ENCODE measurements at places on chromosomes 5 and 9. TPM values are rescaled to one million over a fixed set of nuclear protein-coding genes. Genes with fewer than 3 reads are reported as not detected.
A peak's percentile ranks its signal among the peaks of the same experiment; 100 is the strongest.

DNA sequence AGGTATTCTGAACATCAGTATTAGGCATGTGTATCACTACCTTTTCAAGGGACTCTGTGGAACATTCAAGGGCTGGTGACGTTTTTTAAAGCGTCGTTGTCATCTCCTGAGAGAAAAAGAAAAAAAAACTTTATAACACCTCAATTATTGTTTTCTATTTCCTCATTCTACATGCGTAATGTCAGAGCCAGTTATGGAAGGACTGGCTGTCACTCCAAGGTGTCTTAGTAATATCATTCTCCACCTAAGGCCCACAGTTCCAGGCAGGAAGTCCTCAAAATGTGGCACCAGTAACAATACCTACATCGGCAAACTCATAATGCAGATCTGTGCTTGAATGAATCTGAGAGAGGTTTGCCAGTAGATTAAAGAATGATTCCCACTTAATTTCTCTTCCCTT, 210.2 kb downstream of the SAXO1 start:
- DNase-seq = no peak

GRCh38 chr9:75039801-75040200, 11.7 kb upstream of the CARNMT1 start:
- DNase-seq = no peak

DNA sequence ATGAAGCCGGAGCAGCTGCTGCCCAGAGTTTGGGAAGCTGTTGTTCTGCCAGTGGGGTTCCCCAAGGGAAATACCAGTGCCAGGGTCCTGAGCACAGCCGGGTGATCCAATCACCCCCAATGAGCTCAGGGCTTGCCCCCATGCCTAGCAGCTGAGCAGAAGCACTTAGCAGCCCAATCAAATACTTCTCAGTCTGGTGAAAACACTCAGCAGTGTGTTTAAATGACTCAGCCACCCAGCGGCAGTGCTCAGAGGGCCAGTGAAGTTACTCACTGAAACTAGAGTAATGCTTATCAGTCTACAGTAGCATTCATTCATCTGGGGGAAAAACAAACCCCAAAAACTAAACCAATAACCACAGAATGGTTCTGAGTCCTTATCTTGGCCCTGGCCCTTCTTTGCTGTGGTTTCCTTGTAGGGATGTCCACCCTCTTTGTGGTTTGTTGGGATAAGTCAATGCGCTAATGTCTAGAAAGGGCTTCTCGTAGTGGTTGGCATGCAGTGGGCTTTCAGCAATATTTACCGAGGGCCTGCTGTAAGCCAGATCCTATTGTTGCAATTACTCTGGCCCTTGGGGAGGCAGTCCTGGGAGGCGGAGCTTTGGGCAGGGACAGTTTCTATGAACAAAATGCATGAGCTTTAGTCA, 43.1 kb downstream of the LHX2 start:
- DNase-seq = peak; percentile 99

Gene NUDT2
- polyA plus RNA-seq = 50.8 TPM

- DNase-seq = no peak
Measured at GRCh38 chr9:33289936-33290246, 425 bp upstream of the NFX1 start.

- no peak for DNase-seq
Measured at GRCh38 chr9:4519604-4520003, 29.3 kb downstream of the SLC1A1 start.

DNA sequence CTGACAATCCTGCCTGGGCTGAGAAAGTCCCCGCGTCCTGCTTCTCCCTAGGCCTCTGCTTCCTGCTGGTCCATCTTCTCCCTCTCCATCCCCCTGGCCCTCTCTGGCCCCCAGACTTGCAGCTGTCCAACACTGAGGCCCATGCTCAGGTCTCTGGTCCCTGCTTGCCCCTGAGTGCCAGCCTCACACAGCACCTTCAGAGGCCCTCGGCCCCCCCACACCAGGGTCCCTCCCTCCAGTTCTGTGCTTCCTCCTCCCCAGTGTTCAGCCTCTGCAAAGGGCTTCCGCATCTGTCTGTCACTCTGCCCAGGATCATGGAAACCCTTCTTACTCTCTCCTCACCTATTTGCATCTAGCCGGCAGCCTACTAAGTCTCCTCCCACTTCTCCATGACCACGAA, 62.4 kb upstream of the CTSL start:
- DNase-seq = no peak

- DNase-seq = peak; percentile 84
Measured at GRCh38 chr9:34430843-34431437, 27.4 kb downstream of the FAM219A start.

DNA sequence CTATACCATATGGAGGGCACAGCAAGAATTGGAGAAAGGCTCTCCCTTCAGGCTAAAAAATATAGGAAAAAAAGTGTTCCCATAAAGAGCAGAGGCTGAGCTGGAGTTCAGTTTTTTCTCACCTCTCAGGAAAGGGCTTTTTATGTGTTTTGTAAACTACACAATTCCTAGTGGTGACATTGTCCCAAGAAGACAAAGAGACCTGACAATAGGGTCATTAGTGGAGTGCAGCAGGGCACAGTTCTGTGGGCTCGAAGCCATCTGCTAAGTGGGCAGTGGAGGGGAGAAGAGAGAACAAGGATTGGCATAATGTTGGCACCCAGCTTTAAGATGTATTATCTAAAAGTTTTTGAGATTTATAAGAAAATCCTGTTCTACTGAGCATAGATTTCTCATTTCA, 162.5 kb downstream of the HCN1 start:
- no peak for DNase-seq

- DNase-seq = no peak
Measured at GRCh38 chr5:123617561-123617960, 105.6 kb downstream of the CSNK1G3 start.

Gene PAPPA
- polyA plus RNA-seq = 8.8 TPM

- peak; percentile 51 for DNase-seq
Measured at GRCh38 chr9:95138474-95138873, 179.0 kb downstream of the FANCC start.

DNA sequence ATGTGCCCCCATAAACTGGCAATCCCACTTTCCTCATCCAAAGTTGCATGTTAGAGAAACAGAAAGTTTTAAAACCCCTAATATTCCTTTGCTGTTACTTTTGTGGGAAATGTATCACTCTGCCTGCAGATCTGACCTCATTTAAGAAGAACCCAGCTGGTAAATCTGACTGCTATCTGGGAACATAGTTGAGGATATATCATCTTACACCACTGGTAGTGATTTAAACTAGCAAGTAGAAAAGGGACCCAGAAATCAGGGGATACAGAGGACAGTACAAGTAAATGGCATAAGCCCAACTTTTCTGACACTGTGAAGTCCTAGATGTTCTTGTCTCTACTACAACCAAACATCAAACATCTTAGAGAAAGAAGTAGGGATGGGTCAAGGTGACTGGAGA, 1060.5 kb upstream of the DMAC1 start:
- no peak for DNase-seq

Gene PCDHGA11
- 4.7 TPM for polyA plus RNA-seq

GRCh38 chr5:57887851-57888621, 405.4 kb upstream of the ACTBL2 start:
- DNase-seq = peak; percentile 77

DNA sequence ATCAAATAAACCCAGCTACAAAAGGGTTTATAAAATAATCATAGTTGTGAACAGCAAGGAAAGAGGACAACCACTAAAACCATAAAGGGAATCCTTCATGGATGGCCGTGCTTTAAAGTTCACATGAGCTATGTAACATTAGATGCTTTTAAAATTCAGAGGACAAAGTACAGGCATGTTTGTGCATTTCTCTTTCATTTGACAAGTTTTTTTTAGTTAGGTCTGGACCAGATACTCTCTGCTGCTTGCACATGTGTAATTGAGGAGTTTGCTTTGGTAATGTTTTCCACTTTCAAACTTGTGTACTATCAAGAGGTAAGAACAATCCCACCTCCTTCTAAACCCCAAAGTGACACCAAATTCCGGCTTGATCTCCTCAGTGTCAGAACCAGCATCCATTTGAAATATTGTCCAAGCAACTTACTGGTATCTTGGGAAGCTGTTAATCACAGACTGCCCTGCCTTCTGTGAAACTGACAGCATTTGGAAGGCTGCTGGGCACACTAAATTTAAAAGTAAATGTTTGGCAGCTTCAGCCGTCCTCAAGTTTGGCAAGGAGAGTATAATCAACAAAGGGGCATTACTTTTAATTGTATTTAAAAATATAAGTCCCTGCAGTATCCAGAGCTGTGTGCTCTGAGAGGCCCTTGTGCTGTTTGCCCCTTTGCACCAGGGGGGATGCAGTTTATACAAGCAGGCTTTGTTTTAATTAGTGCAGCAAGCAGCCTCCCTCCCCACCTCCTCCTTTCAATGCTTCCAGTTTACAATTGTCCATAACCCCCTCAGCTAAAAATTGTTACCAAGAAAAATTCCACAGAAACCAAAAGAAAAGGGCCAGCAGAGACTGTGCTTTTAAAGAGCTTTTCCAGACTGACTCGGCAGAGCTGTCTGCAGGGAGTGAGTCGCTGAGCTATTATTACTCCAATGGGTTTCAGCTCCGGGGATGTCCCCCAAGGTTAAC, 328.3 kb upstream of the MPDZ start:
- peak; percentile 40 for DNase-seq

DNA sequence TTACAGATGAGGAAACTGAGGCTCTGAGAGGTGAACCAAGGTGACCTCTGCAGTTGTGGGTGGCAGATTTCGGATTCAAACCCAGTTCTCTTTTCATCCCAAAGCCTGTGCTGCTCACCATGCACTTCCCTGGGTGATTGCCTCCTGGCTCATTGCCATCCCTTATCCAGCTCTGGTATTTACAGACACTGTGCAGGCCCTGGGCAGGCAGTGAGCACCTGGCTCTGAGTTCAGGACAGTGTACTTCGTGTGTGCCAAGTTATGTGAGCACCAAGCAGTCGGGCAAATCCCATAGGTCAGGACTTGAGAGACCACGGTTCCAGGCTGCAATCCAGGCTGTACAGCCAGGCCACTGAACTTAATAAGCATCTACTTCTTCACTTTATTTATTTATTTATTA, 1.4 kb downstream of the LRSAM1 start:
- peak; percentile 43 for DNase-seq

DNA sequence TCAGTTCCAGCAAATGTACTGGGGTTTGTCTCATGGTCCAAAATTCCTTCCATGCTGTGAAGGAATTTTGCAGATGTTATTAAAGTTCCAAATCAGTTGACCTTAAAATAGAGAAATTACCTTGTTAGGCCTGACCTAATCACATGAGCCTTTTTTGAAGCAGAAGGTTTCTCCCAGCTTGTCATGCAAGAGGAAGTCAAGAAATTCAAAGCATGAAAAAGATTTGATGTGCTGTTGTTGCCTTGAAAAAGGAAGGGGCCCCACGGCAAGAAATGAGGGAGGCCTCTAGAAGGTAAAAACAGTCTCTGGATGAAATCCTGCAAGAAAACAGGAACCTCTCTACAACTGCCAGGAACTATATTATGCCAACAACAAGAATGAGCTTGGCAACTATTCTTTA, 24.2 kb upstream of the HAPLN1 start:
- DNase-seq = no peak

Gene FOXD4L5
- polyA plus RNA-seq = not detected

Gene AFAP1L1
- 3.0 TPM for polyA plus RNA-seq

- DNase-seq = peak; percentile 34
Measured at GRCh38 chr9:4262735-4263141, 37.1 kb downstream of the GLIS3 start.

GRCh38 chr9:126851286-126851880, 9.1 kb upstream of the ZBTB34 start:
- no peak for DNase-seq

GRCh38 chr9:76336027-76336426, 58.2 kb downstream of the RFK start:
- no peak for DNase-seq

GRCh38 chr9:125407974-125408900, 146.6 kb downstream of the GAPVD1 start:
- peak; percentile 60 for DNase-seq

Gene GABRP
- not detected for polyA plus RNA-seq

Gene RASGRF2
- polyA plus RNA-seq = 3.5 TPM

Gene MEGF10
- 0.09 TPM for polyA plus RNA-seq

- DNase-seq = no peak
Measured at GRCh38 chr5:157029457-157029856, 29.5 kb downstream of the HAVCR1 start.

All from fibroblast of lung (primary cell).